Omental fat pad (tissue), 4 donors: ENCODE measurements at places on chromosomes 3 and 15. TPM values are rescaled to one million over a fixed set of nuclear protein-coding genes. Genes with fewer than 3 reads are reported as not detected.

The EOMES gene
- total RNA-seq: 0.48 TPM

The FAM174B gene
- 9.9 TPM for total RNA-seq

The TMIE gene
- not detected for total RNA-seq

The PSTPIP1 gene
- total RNA-seq: 6.3 TPM

The FAIM gene
- 17.6 TPM for total RNA-seq

The METTL6 gene
- total RNA-seq: 13.6 TPM

The GTF2E1 gene
- 8.4 TPM for total RNA-seq

The CX3CR1 gene
- 0.19 TPM for total RNA-seq

The TRNT1 gene
- 42.7 TPM for total RNA-seq

The PLSCR2 gene
- not detected for total RNA-seq

The CORO2B gene
- 18.8 TPM for total RNA-seq

The MUC20 gene
- total RNA-seq: 1.3 TPM

The RAP2B gene
- total RNA-seq: 21.6 TPM

The TF gene
- total RNA-seq: 17.0 TPM

The ERC2 gene
- total RNA-seq: not detected

The CYP1A2 gene
- not detected for total RNA-seq

The CASR gene
- not detected for total RNA-seq

The FILIP1L gene
- total RNA-seq: 43.2 TPM
